Stimulated activated naive CD4-positive, alpha-beta T cell treated with Interleukin-2 at 50 U/mL for 16 hours (primary cell): ENCODE measurements at places on chromosomes 2 and 18.

GRCh38 chr18:68504441-68505177 is 210.3 kb downstream of the TMX3 start:
- no peak for DNase-seq

DNA sequence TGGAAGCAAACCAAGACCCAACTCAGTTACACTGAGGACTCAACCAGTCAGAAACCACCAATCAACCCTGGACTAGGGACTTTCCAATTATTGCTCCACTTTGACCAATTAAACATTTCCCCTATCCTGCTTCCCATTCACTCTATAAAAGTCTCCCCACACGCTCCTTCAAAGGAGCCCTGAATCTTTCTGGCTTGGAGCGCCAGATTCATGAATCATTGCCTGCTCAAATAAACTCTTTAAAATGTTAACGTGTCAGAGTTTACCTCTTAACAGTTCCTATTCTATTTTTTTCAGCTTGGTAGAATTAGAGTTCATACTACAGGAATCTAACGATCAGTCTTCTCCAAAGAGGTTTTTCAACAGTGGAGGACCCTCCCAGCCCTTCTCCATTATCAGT is 20.7 kb upstream of the SULT1C2 start:
- DNase-seq, result no peak

- DNase-seq, result no peak
Measured at GRCh38 chr2:9231291-9232165, 24.9 kb downstream of the ASAP2 start.

DNA sequence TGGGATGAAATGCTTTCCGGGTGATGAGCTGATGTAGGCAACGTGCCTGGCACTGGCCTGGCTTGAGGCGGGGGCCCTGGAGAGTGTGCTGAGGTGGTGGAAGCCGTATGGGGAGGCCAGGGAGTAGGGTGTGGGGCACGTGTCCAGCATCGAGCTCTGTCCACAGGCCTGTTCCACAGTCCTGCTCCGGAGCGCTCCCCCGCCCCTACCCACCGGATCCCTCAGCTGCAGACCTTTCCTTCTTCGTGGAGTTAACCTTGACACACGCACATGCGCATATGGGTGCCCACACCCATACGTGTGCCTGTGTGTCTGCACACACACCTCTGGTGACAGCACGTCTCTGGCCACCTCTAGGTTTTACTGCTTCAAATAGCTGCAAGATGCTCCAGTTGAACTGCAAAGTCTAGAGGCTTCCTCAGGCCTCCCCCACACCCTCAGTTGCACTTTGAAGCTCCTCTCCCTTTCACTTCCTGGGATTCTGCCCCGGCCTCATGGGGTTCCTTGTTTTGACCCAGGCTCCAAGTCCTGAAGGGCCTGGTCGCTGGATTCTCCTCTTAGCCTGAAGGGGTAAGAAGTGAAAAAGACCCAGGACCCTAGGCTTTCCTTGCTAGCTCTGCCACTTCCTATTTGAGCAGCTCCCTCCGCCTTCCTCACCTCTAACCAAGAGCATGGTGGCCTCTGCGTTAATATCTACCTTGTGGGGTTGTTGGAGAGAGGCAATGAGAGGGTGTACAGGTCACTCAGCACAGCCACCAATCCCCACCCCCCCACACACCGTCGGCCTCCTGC is 49.5 kb downstream of the INHBB start:
- no peak for DNase-seq

- no peak for DNase-seq
Measured at GRCh38 chr18:10977042-10977441, 172.3 kb downstream of the PIEZO2 start.

GRCh38 chr2:205439621-205440020 is 242.7 kb upstream of the NRP2 start:
- DNase-seq, result no peak

DNA sequence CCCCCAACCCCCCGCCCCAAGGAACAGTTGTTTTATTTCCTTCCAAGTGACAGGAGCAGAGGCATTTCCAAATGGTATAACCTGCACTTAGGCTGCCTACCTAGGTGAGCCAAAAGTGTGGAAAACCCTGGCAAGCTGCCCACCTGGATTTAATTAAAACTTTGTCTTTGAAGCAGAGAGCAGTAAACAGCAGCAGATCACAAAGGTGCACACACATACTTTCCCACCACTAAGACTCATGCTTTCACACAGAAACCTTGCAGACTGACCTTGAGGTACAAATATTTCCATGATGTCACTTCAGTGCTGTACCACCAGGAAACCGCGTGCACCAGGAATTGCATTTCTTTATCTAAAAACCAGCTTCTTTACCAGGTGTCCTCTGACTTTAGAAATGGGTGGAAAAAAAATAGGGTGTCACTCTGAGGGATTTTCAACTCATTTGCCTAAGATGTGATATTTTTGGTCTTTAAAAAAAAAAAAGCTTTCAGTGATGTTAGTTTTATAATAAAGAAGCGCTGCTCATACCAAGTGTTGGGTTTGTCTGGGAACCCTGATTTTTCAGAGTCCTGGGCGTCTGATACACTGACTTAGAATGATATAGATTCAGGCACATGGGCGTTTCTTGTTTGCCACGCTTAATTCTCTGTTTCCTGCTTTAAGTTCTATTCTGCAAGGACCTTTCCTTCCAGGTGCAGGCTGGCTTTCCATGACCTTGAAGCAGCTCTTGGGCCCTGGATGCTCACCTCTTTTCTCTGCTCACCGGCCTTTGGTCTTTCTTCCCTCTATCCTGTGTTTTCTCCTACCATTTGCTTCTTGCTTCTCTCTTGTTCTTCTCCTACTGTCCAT is 70.7 kb upstream of the BCL2L11 start:
- no peak for DNase-seq

DNA sequence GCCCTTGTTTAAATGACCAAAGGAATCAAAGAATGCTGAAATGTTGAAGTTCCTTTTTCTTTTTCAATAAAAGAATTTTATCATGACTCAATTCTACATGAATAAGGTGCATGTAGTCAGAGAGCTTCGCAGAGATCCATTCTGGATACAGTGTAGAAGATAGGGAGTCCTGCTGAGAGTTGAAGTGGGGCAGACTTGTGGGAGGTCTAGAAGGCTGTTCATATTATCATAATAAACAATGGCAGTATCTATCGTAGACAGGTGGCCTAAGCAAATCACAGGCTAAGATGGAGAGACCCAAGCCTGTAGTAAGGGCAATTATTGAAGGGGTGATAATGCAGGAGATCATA is 1322.0 kb upstream of the CELF4 start:
- DNase-seq, result no peak

DNA sequence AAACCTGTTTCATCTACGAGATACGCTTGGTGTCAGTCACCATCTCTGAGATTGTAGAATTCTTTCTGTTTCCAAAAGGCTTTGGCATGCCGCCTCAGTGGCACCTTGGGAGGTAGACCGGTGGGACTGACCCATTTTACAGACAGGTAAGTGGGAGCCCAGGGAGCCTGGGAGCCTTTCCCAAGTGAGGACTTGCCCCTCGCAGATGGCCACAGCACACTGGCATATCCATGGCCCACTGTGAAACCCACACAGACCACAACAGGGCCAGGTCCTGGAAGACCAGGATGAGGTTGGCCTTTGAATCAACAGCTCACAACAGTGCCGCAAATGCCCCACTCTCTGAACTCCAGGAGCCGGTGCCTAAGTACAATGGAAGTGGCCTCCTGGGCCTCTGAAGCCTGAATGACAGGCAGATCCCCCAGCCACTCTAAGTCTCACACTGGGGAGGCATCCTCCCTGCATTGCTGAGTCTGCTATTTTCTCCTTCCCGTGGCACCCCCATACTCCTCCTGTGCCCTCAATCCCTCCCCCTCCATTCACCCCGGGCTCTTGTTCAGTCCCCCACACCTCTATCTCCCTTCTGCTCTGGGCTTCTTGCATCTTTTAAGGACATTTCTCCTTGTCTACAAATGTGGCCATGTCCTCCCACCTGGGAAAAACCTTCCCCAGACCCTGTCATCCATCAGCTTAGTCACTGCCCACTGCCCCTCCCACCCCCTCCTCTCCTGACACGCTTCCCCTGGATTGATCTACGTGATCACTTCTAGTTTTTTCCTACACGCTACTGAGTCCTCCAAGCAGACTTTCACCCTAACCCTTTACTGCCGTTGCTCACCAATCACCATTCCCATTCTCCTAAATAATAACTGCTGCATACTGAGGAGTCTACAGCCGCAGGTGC is 26.2 kb downstream of the CENPA start:
- DNase-seq, result no peak

- DNase-seq, result no peak
Measured at GRCh38 chr2:238938401-238939055, 90.6 kb downstream of the TWIST2 start.

DNA sequence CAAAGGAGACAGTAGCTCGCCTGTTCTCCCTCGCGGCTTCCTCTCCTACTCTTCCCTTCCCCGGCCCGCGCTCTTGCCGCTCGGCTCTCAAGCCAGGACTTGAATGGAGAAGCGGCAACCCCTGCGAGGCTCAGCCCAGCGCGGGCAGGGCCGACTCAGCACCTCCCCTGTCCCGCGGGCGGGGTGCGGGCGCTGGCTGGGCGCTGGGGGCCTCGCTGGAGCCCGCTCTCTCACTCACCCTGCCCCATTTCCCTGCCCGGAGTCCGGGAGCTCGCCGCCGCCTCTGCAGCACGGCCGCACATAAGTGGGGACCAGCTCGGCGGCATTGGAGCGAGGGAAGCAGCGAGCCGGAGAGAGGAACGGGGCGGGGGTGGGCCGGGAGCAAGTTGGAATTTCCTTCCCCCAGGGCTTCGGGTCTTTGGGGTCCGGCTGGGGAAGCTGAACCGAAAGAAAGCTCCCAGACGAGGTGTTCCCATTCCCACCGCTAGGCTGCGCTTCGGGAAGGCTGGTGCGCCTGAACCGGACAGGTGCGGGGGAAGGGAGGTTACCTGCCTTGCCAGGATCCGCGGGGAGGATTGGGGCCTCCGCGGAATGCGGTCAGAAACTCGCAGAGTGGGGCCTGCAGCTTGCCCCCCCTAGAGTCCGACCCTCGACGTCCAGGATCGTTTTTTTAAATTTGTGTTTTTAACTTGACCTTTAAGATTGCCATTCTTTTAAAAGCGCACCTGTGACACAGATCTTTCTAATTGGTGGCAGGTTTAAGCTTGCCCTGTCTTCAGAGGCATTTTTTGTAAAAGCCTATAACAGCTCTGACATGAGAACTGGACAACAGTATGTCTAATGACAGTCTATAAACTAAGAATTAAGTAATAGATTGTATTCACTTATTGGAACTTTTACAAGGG is at the start of gene COBLL1:
Gene COBLL1 (minus strand): TSS at position 105 of the 905 bp plus-strand sequence. CDS start 627 bp downstream, outside the sequence.
- DNase-seq, result no peak

GRCh38 chr2:67782443-67782842 is 280.4 kb downstream of the C1D start:
- no peak for DNase-seq

DNA sequence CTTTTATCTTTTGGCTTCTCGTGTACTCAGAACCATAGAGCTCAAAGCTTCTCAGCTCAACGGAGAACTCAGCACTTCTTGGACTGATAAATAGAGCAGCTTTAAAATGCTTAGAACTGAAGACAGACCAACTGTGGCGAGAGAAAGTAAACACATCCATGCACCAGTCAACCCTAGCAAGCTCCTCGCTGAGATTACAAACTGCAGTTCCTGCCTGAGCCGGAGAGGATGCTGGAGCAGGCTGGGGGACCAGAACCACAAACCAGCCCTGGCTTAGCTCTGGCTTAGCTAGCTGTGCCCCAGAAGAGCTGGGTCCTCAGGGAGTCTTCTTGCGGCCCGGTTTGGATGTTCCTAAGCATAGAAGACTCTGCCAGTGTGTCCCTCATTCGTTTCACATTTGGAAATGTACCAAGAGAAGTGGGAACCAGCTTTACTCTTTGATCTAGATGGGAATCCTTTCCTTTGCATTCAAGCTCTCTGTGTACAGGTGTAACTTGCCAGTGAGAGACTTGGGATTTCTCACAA is 5.6 kb downstream of the PAX8 start:
- no peak for DNase-seq

GRCh38 chr18:77024476-77024875 is 108.1 kb downstream of the MBP start:
- no peak for DNase-seq

DNA sequence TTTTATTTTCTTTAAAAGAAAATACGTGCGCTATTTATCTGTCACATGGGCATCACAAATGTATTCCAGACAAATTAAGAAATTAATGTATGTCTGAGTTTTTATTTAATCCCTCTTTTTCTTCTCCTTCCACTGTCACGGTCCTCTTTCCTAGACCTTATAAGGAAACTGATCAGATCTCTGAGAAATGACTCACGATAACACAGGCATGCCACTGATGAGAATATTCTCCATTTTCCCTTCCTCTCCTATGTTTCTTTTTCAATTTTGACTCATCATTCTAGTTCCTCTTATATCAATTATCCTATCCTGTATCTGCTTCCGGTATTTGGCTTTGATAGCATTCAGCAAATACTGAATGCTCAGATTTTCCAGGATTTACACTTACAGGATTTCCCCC is 121.8 kb downstream of the DSC3 start:
- no peak for DNase-seq

DNA sequence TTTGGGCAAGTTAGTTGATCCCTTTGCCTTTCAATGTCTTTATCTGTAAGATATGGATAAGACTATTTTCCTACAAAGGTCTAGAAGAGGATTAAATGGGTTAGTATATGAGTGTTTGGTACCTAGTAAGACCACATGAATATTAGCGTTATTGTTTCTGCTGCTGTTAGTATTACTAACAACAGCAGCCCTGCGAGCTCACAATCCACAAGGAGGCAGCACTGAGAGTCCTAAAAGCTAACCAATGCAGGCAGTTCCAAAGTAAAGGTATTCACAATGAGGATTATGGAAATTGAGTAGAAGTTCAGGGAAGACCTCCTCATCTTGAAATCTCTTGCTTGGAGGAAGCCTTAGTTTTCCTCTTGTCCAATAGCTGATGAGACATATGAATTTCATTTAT is 248.9 kb downstream of the TDRD15 start:
- no peak for DNase-seq

DNA sequence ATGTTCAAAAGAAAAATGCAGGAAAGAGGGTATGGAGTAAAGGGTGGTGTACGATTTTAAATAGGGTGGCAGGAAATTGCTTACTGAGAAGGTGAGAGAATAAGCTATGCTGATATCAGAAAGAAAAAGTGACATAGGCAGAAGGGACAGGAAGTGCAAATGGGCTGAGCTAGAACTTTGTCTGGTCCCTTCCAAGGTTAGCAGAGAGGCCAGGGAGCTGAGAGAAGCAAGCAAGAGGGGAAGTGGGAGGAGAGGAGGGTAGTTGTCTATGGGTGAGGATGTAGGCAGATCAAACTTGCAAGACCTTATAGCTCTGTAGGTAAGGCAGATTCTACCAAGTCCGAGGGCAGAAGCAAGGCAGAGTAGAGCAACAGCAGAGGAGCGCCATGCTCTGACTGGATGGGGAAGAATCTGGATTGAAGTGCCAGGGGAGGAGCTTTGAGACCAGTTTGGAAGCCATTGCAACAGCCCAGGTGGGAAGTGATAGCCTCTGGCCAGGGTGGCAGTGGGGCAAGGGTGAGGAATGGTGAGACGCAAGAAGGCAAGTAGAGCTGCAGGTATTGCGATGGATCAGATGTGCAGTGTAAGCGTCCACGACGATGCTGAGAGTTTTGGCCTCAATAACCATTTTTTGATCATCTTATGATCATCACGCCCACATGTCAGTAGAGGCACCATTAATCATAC is 134.4 kb upstream of the APCDD1 start:
- DNase-seq, result no peak
